ENCODE measurements at places on chromosomes 5 and 9. TPM values are rescaled to one million over a fixed set of nuclear protein-coding genes. Genes with fewer than 3 reads are reported as not detected.

DNA sequence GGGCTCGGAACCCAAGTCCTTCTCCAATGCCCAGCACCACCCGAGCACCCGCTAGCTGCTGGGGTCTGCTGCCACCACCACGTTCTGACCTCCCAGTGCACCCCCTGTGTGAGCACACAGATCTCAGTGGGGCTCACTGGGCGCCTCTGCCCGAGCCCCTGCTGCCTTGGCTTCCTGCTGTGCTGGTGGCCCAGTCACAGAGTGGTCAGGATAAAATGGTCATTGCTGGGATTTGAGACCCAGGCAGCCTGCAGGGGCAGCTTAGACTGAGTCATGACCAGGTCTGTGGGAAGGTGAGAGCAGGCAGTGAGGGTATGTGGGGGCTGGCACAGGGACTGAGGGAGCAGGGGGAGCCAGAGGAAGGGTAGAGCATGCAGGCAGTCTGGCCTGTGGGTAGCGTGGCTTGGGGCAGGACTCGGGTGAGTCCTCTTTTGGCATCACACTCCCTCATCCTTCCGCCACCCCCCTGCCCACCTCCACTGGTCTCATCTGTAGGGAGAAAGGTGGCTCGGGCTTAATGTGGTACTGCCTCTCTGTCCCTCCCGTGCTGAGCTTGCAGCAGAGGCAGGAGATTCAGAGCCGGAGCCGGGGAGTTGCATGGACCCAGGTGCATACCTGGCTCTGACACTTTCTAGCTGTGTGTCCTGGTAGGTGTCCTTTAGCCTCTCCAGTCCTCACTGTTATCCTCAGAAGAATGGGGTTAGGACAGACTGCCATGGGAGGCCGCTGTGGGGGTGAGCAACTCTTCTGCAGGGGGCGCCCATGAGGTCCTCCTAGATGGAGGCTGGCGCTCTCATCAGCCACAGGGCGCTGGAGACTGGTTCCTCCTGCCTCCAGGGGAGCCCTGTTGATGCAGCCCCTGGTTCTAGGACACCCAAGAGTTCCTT, 32.1 kb downstream of the USP20 start:
- no peak for DNase-seq

DNA sequence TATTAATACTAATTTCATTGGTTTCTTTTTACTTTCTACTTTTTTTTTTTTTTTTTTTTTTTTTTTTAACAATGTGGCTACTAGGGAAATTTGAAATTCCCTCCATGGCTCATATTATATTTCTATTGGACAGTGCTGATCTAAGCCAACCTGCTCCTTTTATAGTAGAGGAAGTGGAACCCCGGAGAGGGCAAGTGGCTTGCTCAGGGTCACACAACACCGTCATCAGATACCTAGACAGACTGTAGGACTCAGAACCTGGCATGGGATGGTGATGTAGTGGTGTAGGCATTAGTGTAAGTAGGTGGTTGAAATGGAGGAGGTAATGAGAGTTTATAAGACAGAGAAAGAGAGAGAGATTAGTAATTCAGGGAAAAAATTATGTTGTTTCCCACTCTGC, 10.8 kb downstream of the ZNF618 start:
- no peak for DNase-seq

DNA sequence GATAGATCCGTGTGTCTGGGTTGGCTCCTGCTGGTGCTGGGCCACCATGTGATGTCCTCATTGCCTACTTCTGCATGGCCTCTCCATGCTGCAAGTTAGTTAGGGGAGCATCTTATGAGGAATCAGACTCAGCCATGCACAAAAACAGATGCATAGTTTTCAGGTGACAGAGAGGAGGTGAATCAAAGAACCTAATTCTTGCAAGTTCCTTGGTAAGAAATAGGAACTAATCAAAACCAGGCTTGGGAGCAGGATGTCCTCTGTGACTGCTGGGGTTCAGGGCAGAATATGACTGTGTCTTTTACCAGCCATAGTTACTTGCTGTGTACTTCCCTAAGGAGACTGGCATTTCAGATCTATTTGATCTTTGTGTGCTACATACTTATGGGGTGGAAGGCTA, 61.6 kb downstream of the C9orf152 start:
- no peak for DNase-seq

DNA sequence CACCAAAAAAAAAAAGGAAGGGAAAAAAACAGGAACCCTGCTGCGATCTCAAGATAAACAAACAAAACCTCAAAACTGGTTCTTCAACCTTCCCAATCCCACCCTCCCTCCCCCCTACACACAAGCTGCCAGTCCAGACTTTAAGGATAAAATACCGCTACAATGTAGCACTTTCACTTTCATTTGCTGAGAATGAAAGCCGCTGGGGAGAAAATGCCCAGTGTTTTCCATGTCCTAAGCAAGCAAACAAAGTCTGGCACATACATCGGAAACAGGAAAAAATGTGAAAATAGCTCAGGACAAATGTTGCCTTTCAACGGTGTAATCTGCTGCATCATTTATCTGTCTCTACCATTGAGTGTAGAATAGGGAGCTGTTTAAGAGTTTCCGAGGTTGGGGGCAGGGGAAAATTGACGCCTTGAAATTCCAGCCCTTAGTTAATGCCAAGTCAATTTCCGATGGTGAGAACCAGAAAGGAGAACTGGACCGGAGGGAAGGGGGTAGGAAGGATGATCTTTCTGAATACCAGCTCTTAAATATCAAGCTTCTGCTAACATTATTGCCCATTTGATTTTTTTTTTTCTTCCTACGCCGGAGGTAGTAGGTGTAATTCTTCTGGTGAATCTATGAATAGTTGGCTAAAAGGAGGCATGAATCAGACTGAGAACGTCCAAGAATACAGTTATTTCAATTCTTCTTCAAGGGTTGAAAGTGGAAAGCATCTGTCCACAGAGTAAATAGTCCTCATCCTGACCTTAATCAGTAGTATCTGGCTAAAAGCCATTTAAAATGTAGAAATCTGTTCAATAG, 1.2 kb upstream of the ADAMTS6 start:
- no peak for DNase-seq

The PCA3 gene
- not detected for total RNA-seq

The BARHL1 gene
- not detected for total RNA-seq

The LHX3 gene
- total RNA-seq: 0.16 TPM

The MTX3 gene
- total RNA-seq: 10.7 TPM

The PCDHGB1 gene
- total RNA-seq: 3.3 TPM
